ENCODE measurements at places on chromosomes 11 and 22.

DNA sequence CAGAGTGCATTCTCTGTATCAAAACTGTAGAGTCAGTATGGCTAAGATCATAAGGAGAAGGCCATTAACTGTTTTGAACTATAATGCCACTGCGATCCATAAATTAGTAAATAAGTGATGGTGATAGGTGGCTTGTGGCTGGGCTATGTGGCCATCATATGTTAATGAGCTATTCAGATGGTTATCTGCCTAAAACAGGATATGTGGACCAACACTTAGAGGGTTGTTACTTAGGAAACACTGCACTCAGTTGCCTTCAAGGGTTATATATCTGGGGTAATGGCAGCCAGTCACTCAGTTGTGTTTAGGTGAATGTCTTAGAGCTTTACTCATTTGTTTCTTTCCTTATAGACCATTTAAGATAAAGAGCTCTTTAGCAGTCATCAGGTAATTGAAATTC, 66.0 kb downstream of the PPP2R1B start:
- DNase-seq = no peak

DNA sequence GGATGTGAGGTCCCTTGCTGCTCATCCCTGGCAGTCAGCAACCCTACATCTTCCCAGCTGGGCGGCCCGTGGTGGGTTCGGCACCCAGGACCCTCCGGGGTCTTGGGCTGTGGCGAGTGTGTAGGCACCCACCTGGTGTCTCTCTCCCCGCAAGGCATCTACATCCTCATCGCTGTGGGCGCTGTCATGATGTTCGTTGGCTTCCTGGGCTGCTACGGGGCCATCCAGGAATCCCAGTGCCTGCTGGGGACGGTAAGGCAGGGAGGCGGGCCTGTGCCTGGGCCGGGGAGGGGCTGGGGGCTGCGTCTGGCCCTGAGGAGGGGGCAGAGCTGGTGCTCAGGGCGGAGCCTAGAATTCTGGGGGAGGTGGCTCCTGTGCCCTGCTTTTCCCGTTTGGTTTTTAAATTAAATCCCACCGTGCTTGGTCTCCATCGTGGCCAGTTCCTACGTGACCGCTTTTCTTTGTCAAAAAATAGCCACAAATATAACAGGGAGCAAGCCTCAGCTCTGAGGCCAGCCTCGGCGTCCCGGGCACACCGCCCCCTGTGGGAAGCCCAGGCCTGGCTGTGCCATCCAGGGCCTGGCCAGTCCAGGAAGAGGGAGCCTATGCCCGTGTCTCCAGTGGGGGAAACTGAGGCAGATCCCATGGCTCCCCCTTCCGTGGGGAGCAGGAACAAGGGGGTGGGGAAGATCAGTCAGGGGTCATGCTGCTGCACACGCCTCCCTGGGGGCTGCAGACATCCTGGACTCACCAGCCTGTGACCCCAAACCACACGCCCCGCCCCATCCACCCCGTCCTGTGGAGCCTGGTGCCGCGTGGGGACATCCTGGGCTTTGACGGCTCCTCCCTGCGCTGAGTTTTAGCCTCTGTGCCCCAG, 6.4 kb upstream of the TSSC4 start:
- DNase-seq = no peak

GRCh38 chr22:43988116-43988820, 33.0 kb downstream of the SAMM50 start:
- DNase-seq = no peak

GRCh38 chr11:3837793-3838192, 3.0 kb downstream of the RHOG start:
- DNase-seq = no peak

- peak; percentile 5 for DNase-seq
These were observed 18.7 kb upstream of the JHY start for GRCh38 chr11:122863704-122864326.

GRCh38 chr11:133123366-133123765, 408.9 kb downstream of the OPCML start:
- DNase-seq = no peak

DNA sequence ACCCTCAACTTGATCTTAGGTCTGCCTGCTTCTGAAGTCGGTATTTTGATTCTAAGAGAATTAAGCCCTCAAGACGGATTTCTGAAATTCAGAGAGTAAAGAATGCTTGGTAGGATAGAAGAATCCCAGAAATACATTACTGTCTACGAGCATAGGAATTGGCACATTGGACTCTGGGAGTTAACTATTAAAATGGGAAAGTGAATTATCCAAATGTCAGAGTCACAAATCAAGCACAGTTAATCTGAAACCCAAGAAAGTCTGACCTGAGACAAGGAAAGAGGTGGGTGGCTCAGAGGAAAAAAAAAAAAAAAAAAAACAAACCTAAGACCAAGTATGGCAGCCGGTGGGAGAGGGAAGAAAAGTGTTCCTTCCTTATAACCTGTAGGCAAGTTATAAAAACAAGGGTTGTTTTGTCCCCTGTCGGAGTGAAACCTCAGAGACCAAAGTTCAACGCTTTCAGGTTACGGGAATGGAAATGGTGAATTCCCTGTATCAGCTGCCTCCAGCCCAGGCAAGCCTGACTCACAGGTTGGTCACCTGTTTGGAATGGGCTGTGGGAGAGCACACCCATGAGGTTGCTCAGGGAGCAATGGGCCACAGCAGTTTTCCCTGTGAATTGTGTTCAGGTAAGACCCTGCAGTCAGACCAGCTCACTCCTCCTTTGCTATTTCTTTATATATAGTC, 139.0 kb downstream of the ETS1 start:
- no peak for DNase-seq

GRCh38 chr11:99932684-99933083, 754.4 kb upstream of the ARHGAP42 start:
- DNase-seq = no peak

DNA sequence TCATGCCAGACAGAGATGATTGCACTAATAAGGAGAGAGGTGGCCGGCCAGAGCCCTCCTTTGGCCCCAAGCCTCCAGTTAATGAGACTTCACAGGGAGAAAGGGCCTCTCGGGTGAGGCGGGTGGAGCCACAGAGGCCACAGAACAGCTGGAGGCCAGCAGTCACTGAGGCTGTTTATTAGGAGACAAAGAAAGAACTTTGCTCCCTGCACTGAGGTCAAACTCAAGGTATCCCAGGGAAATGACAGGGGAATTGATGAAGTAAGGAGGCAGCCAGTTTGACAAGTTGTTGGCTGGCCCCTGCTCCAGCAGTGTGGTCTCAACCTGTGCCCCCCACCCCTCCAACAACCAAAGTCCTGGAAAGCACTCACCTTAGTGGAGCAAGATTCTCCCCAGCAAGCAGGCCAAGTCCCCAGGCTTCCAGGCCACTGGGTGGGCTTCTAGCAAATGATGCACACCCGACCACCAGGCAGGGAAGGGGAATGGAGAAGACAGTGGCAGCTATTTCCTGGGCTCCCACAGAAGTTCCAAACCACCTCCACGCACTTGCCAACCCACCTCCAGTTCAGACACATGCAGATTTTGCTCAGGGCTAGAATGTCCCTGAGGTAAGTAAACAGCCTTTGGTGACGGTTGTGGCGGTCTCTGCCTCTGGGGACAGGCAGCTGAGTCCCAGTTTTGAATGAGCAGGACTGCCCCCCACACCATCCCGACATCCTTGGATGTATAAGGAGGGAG, 53.2 kb downstream of the RPUSD4 start:
- no peak for DNase-seq

- no peak for DNase-seq
These were observed 174.7 kb downstream of the RRAS2 start for GRCh38 chr11:14184028-14184940.

GRCh38 chr22:45964926-45965527, 11.9 kb downstream of the WNT7B start:
- no peak for DNase-seq

DNA sequence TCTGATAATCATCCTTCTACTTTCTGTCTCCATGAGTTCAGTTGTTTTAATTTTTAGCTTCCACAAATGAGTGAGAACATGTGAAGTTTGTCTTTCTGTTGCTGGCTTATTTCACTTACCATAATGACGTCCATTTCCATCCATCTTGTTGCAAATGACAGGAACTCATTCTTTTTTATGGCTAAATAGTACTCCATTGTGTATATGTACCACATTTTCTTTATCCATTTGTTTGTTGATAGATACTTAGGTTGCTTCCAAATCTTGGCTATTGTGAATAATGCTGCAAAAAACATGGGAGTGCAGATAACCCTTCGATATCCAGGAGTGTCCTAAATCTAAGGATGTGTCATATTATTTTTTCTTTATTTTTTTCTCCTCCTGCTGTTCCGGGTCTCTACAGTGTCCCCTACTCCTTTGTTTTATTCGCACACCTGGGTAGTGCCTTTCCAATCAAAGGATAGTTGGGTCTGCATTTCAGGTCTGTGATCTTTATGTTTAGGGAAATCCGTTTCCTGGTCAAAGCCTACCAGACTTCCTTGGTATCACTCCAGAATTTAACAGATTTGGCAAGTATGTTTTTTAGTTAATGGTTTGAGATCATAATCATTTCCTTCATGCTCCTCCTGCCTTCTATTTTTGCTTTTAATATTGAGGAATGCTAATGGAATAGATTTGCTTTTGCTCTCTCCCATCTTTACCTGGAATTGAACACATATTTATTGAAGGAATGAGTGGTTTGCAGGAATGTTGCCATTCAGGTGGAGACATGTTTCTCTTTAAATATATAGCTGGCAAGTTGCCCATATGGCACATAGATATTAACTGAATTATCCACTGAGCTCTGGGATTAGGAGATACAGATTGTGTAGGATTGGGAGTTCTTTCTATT, 53.7 kb downstream of the ARHGEF12 start:
- DNase-seq = no peak

DNA sequence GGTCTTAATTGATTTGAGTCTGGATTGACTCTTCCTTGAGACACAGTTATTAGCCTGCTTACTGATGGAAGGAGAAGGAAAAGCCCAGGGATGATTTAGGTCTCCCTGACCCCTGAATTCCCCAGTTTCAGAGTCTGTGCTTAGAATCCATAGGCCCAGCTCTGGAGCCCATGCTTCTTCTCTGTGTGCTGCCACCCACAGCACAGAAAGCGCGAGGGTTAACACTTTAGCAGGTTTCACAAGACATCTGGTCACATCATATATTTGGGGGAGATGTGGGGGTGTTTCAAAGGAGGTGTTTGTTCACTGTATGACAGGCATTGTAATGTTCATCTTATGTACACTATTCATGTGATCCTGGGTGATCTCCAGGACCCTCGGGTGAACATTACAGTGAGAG, 107.0 kb downstream of the PPP6R3 start:
- no peak for DNase-seq

DNA sequence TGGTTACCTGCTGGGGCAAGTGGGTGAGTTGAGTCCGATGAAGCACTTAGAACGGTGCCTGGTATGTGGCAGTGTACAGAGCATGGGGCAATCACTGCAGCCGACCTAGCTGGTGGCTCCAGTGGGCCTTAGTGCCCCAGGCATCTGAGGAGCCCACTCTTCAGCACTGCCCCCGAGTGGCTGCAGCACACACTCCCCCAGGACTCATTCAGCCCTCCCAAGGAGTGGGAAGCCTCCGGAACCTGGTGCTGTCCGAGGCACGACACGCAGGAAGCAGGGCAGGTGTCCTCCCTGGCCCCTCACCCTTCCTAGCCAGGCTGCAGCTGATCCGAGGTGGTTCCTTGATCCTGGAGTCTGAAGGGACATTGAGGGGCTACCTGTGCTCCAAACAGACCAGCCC, 42.4 kb upstream of the PRODH start:
- no peak for DNase-seq

- DNase-seq = peak; percentile 25
These were observed 103.7 kb downstream of the VPREB1 start for GRCh38 chr22:22348127-22348814.

GRCh38 chr11:12799334-12799835, 125.2 kb downstream of the TEAD1 start:
- DNase-seq = no peak

- DNase-seq = no peak
These were observed 70.6 kb downstream of the ADM start for GRCh38 chr11:10375280-10375971.

GRCh38 chr11:44605068-44605708, 39.7 kb downstream of the CD82 start:
- DNase-seq = no peak

- DNase-seq = no peak
These were observed 51.1 kb downstream of the MCM5 start for GRCh38 chr22:35450824-35451569.

DNA sequence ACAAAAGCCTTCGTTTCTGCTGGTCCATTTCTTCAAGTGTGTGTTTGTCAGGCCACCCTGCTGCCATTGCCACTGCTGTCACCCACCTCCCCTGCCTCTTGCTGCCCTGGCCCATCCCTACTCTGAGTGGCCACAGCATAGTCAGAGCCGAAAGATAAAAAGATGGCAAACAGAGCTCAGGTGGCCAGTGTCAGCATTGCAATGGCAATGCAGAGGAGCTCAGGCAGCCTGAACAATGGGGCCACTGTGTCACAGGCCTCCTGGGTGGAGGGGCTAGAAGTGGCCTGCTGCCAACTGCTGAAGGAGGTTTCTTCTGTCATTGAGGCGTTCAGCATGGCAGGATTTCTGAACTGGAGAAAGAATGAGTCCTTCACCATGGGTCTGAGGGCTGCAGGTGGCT, 137.1 kb downstream of the CSNK2A3 start:
- no peak for DNase-seq

- no peak for DNase-seq
These were observed 56.2 kb downstream of the NAV2 start for GRCh38 chr11:19768815-19769214.

DNA sequence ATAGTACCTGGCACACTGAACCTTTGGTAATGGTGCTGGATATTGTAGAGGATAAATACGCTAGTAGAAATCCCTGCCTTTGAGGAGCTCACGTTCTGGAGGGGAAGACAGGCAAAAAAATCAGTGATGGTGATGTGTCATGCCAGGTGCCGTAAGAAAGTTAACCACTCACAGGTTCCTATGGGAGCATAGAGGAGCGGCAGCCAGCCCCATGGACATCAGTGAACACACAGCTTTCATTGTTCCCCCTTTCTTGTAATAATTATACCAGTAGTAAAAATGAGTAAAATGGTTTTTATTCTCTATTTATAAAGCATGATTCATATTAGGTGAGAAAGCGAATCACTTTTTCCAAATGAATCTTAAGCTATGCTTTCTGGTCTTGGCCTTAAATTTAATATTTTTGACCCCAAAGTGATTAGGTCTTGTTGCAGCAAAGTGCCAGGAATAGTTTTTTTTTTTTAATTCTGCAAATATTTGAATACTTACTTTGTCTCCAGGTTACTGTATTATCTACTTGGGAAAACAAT, 57.9 kb downstream of the UVRAG start:
- DNase-seq = no peak

DNA sequence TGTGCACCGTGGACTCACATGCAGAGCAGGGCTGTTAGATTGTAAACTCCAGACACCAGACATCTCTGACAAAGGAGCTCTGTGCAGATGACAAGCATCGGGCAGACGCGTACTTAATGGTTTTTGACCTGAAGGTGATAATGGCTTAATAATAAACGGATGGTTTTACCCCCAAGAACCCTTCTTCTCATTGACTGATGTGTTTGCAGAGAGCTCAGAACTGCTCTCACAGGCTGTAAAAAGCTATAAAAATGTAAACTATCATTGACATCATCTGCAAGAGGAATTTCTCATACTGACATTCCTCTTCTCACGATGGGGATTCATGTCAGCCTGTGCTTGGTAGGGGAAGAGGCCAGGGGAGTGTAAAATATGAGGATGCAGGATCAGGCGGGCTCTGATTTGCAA, 8.6 kb upstream of the ARHGAP8 start:
- DNase-seq = no peak

- DNase-seq = no peak
These were observed 11.8 kb upstream of the MAPK11 start for GRCh38 chr22:50281957-50282356.

All from SK-N-DZ (cell line).